ENCODE measurements at places on chromosomes 5 and 9.
A peak's percentile ranks its signal among the peaks of the same experiment; 100 is the strongest.

- no peak for DNase-seq
These were observed 15.0 kb upstream of the UGT3A1 start for GRCh38 chr5:36006163-36006562.

GRCh38 chr5:130052752-130053151 is 148.5 kb downstream of the CHSY3 start:
- DNase-seq: no peak

DNA sequence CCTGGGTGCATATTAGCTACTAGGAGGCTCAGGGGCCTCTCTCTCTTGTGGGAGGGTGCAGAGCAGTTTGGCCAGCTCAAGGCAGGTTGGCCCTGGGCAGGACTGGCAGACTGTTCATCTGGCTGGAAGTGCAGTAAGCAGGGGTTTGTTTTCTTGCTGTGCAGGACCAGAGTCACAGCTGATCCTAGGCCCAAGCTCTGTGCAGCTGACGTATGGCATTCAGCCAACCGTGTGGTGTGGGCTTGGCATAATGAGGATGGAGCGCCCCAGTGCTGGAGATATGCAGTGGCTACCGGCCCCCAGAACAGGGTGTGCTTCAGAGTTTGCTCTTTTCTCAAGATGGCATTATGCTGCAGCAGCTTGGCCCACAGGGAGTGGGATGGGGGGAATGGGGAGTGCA is 31.0 kb upstream of the PHF24 start:
- no peak for DNase-seq

DNA sequence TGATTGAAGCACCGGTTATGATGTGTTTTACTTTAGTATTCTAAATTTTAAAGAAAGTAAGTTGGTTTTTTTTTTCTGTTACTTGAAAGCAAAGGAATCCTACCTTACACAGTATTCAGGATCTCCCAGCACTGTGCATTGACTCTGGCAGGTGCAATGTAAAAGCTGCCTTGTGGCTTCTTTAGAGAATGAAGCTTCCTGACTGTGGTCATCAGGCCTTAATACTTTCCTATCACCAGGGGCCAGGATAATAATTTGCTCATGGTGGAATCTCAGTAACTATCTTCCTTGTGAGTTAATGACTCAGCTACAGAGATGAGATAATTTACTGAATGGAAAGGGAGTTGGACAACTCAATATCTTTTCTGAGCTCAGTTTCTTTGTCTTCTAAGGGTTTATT is 435.5 kb upstream of the ZNF608 start:
- no peak for DNase-seq

- DNase-seq: no peak
These were observed 29.9 kb downstream of the LPAR1 start for GRCh38 chr9:111008158-111009075.

GRCh38 chr9:69677931-69678330 is 5.8 kb upstream of the APBA1 start:
- DNase-seq: no peak

- DNase-seq: no peak
These were observed 149.1 kb upstream of the TUT7 start for GRCh38 chr9:86503314-86503713.

GRCh38 chr5:95832664-95833063 is 10.1 kb upstream of the GLRX start:
- no peak for DNase-seq

- no peak for DNase-seq
These were observed 313.6 kb downstream of the KCTD16 start for GRCh38 chr5:144484124-144484897.

DNA sequence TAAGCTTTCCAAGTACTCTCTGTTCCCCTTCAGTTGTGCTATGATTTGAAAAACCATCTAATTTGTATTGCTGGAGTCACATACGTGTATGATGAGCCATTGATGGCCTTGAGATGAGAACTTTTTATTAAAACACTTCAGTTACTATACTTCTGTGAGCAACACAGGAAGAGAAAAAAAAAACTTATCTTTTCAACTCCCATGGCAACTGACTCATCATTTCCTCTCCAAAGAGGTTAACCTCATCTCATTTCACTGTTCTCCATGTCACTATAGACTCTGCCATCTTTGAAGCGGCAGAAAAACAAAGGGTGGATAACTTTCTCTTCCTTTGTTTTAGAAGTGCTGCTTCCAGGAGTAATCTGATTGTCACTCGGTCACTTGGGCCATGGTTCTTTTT is 104.3 kb upstream of the PCSK1 start:
- DNase-seq: peak; percentile 74

- no peak for DNase-seq
These were observed 157.2 kb upstream of the PANK3 start for GRCh38 chr5:168736281-168736831.

GRCh38 chr5:2886531-2886930 is 135.1 kb upstream of the IRX2 start:
- DNase-seq: no peak

DNA sequence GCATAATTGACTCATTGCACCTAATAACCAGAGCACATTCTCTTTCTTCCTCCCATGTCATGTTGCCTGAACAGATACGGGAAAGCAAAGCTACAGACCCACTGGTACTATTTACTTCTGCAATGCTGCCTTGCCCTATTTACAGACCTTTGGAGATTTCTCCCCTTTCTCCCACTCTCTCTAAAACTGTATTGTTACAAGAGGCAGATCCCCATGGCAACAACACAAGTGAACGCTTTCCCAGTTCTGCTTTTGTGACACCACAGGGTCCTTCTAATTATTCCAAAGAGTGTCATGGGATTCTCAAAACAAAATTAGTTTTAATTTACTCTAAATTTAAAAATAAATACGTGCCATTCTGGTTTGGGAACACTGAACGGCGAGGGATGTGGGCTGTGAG is 104.7 kb downstream of the KCTD16 start:
- no peak for DNase-seq

GRCh38 chr9:135394699-135395645 is 84.6 kb upstream of the PPP1R26 start:
- no peak for DNase-seq

GRCh38 chr9:131817073-131817472 is 77.2 kb upstream of the RAPGEF1 start:
- no peak for DNase-seq

DNA sequence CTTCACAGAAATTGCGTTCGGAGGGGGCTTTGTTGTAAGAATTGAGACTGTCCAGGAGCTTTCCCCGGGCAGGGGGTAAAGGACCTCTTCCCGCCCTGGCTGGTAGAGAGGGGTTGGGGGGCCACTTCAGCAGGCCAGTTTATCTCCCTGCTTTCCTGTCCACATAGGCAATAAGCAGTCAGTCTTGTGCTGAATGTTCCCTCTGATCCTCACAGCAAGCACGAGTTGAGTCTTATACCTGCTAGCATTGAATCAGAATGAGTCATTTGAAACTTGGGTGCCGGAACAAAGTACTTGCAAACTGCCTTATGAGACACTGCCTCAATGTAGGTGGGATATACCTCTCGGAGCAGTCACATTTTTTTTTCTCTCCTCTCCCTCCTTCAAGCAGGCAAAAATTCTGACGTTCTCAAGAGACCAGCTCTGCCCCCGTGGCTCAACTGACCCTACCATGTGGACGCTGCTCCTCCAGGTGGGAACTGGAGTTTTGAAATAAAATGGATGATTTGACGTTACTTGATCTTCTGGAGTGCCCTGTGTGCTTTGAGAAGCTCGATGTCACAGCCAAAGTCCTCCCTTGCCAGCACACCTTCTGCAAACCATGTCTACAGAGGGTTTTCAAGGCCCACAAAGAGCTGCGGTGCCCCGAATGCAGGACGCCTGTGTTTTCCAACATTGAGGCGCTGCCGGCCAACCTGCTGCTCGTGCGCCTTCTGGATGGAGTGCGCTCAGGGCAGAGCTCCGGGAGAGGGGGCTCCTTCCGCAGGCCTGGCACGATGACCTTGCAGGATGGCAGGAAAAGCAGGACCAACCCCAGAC is 1.3 kb downstream of the SH3RF2 start:
- no peak for DNase-seq

DNA sequence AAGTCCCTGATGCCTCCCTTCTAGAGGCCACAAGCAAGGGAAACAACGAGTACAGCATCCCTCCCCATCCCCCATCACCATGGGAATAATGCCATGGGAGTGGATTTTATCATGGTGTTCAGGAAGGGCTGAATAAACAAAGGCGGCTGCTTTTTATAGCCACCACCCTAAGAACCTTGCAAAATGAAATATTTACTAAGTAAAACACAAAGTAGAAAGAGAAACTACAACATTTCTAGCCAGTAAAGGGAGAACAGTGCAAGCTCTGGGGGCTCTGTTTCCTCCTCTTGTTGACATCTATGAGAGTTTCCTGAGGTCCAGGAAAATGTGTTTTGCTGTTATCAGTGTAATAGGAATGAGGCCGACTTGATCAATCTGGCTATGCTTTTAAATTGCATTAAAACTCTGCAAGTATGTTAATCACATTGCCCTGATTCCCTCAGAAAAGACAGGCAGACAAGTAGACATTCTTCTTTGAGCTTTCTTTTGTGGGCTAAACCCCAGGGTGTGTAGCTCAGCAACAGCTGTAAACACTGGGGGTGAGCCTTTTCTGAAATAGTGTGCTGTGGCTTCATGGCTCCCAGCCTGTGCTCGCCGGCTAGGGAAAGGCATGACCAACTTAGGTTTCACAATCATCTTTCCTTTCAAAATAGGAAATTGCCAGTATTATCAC is 31.1 kb downstream of the SV2C start:
- no peak for DNase-seq

- no peak for DNase-seq
These were observed 93.2 kb upstream of the ADAMTS16 start for GRCh38 chr5:5046680-5047502.

DNA sequence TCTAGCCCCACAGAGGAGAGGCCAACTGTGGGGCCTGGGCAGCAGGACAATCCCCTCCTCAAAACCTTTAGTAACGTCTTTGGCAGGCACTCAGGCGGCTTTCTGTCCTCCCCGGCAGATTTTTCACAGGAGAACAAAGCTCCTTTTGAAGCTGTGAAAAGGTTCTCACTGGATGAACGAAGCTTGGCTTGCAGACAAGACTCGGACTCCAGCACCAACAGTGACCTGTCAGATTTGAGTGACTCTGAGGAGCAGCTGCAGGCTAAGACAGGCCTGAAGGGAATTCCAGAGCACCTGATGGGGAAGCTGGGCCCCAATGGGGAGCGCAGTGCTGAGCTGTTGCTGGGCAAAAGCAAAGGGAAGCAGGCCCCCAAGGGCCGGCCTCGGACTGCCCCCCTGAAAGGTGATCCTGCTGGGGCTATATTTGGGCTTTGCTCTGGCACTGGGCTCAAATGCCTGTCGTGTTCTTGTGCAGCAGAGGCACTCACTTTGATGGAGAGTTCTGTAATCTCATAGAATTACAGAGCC is 39.4 kb downstream of the KDM3B start:
- DNase-seq: no peak

Measured in stimulated activated naive CD4-positive, alpha-beta T cell (primary cell).